ENCODE measurements at places on chromosomes 11 and 22. TPM values are rescaled to one million over a fixed set of nuclear protein-coding genes. Genes with fewer than 3 reads are reported as not detected.

Gene SPI1
- 13.7 TPM for total RNA-seq

Gene UBQLN3
- total RNA-seq, result 0.40 TPM

Gene FAT3
- total RNA-seq, result 14.8 TPM

GRCh38 chr11:2366276-2366675 is 10.8 kb upstream of the CD81 start:
- no peak for ATAC-seq

- no peak for ATAC-seq
Measured at GRCh38 chr11:31236143-31236542, 133.4 kb downstream of the DCDC1 start.

All from gastroesophageal sphincter (tissue), 4 donors.